H7 (cell line): ENCODE measurements at places on chromosomes 7 and 10.
A peak's percentile ranks its signal among the peaks of the same experiment; 100 is the strongest.

GRCh38 chr7:157490465-157490912, 153.7 kb downstream of the DNAJB6 start:
- no peak for DNase-seq

DNA sequence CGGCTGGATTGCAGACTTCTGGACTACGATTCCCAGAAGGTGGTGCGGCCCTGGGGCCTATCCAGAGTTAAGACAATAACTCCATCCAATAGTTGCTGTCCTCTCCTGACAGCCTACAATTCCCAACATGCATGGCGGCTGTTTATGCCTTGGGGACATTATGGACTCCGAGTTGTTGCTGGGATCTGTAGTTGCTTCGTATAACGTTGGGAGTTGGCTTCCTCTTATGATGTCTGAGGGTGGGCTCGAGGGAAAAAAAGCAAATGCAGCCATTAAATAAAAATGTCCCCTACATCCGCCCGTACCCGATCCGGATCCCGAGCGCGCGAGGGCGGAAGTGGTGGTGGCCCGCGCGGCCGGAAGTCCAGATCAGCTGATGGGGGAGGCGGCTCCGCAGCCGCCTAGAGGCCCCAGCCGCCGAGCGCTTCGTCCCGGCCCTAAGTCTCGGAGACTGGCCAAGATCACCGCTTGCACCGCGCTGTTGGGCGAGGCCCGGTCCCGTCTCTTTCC, at the start of gene ZSWIM8:
TSS of gene ZSWIM8 (plus strand) at position 396 of the 510 bp plus-strand sequence. CDS start 273 bp downstream, outside the sequence.
- peak; percentile 97 for DNase-seq

GRCh38 chr7:52799817-52800216, 235.6 kb upstream of the POM121L12 start:
- DNase-seq = no peak

GRCh38 chr7:12965767-12966166, 278.3 kb downstream of the ARL4A start:
- no peak for DNase-seq

DNA sequence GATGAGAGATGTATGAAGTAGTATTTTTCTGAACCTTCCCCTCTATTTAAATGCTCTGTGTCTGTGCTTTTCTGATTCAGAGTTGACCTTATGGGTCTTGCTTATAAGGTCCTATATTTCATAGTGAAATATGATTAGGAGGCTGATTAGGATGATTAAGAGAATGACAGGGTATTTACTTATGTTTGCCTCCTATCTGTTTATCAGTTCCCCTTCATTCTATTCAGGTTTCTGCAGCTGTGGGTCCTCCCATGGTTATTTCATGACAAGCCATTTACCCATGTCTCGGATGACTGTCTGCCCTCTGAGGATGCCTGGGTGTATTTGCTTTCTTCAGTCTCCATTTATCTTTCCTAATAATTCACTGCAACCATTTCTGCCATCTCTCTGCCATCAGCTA, 16.9 kb downstream of the RPA3 start:
- DNase-seq = no peak

DNA sequence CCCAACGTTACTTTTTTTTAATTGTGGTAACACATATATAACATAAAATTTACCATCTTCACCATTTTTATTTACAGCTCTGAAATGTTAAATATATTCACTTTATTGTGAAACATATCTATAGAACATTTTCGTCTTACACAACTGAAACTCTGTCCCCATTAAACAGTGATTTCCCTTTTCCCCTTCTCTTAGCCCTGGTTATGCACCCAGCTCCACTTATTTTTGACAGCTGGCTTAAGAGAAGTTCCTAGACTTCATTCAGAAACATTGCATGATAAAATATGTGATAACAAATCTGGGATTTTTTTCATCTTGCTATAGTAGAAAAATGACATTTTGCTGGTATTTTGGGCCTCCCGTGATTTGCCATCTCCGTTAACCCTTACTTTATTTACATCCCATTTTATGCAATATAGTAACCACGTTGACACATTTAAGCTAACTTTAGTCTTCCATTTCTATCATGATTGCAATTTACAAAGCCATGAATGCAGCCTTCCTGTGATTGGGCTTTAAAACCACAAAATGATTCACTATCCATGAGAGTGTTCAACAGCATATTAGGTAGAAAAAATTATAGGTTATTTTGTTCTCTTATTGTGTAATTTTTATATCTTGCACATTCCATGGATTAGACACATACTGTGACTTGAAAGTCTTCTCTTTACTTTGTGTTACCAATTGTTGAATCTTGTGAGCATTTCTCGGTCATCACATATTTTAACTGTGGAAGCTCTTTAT, 139.6 kb downstream of the SND1 start:
- no peak for DNase-seq

DNA sequence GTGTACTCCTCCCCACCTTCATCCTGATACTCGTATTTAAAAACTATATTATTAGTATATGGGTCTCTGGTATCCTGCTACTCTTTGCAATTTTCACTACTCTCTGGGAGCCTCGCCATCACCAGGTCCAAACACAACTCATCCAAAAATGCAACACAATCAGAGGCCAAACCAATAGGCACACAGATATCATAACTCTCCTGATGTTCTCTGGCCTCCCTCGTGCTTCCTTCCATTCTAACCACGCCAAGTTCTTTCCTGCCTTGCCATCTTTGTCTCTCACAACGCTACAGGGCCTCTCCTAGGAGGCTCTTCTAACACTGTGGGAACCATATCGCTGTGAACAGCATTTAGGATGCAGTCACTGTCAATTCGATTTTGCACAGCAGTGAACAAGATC, 7.3 kb downstream of the RHEB start:
- no peak for DNase-seq

GRCh38 chr10:122515588-122516231, 44.8 kb upstream of the DMBT1 start:
- DNase-seq = no peak

DNA sequence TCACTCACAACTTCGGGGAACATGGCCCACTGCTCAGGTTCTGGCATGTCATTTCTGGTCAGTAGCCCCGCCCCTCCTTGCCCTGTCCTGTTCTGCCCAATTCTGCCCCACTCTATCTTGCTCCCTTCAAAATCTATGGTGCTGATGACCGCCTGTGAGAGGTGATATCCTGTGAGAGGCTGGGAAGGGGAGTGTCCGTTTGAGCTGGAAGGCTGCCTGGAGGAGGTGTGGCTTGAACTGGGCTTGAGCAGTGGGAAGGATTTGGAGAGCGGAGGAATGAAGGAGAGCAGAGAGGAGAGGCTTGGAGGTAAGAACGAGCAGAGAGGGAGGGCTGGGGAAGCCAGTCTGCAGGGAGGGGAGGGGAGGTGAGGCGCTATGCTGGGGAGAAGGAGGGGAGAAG, 145.3 kb downstream of the RPS24 start:
- DNase-seq = peak; percentile 68

- no peak for DNase-seq
These were observed 484.0 kb upstream of the GALNT17 start for GRCh38 chr7:70647801-70648498.

DNA sequence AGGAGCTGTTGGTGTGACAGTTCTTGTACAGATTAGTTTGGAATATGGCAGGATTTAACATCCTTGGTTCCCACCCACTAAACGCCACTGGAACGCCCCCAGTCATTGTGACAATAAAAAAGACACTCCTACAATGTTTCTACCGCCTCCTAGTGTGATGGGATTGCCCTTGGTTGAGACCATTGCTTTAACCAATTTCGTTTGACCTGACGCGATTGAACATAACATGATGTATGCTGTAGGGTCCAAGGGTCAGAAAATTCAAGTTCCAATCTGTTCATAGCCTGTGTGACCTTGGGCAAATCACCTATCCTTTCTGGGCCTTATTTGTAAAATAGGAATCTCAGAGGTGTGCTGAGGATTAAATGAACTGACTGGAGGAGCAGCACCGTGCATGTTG, 12.5 kb downstream of the MXI1 start:
- DNase-seq = no peak

DNA sequence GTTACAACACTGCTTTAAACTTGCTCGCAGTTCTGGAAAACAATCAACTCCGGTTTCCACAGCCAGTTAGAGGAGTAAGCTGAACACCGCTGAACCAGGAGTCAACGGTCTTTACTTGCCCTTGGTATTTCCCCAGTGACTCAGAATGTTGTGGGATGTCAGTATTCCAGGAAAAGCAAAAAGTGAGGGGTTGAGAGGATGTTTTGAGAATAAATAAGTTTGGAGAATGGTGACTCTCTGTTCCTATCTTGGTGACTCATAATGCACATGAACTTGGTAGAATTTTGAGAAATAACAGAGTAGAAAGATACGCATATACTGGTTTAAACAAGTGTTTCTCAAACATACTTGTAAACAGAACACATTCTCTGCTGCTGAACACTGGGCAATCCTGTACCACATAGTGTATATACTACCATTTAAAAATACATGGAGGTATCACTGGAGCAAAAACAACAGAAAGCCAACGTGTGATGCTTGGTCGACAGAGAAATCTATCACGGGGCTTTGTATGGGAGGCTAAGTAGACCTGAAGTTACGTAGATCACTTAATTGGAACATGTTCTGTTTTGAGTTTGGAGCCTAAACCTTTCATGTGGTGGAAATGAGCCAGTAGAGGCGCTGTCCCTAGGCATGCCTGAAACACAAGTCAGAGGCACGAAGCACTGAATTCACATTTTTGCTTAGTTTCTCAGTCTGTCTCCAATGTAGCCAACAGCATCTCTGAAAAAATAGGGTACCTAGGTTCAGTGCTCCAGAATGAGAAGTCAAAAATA, 534.3 kb downstream of the PARD3 start:
- peak; percentile 10 for DNase-seq

GRCh38 chr7:121301446-121302213, 27.2 kb upstream of the WNT16 start:
- no peak for DNase-seq

DNA sequence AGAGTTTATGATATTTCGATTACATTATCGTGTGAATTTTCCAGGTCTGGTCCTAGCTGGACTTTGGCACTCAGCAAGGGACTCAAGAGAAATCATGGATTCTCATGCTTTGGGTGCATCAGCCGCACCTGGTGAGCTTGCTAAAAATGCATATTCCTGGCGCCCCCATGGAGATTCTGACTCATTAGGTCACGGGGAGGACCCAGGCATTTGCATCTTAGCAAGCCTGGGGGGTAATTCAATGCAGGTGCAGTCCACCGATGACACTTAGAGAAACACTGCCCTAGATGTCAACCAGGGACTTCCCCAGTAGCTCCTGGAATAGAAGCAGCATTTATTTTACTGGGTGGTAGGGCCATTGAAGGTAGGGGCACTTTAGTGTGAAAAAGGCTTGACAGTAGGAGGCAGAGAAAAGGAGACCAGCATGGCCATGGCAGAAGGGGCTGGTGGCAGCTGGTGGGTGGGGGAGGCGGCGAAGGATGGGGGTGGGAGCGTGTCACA, 29.9 kb upstream of the PDCD4 start:
- peak; percentile 39 for DNase-seq

- no peak for DNase-seq
These were observed 95.3 kb downstream of the INSYN2A start for GRCh38 chr10:127100983-127101615.

- no peak for DNase-seq
These were observed 1068.9 kb downstream of the TYW1 start for GRCh38 chr7:68065581-68065980.

GRCh38 chr10:123848564-123849457, 42.8 kb downstream of the CPXM2 start:
- no peak for DNase-seq

- DNase-seq = no peak
These were observed 568.9 kb upstream of the MKI67 start for GRCh38 chr10:128694851-128695725.

DNA sequence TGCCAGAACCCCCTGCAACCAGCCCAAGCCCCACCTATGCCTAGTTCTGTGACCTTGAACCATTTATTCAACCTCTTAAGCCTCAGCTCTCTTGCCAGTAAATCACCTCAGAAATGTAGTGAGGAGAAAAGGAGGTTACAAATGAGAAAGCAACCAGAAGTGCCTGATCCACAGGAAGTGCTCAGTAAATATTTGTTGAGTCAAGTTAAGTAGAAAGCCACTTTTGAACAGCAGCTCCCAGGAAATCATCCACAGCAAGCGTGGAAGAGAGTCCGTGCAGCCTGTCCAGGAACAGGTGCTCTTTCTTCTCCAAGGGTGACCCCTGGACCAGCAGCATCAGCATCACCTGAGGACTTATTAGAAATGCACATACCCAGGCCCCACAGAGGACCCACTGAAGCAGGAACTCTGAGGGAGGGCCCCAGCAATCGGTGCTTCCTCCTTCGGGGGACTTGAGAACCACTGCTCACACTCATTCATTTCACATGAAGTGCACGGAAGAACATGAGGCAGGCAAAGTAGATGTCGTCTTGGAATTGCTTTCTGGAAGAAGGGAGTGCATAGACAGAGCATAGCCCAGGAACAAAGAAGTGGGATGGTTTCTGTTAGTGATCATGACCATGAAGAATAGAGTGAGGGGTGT, 6.3 kb upstream of the C10orf71 start:
- DNase-seq = no peak

GRCh38 chr10:102503264-102504178, at the start of gene SUFU:
Gene SUFU (plus strand): TSS chr10:102503972. CDS start chr10:102504153, 181 bp downstream.
- DNase-seq = peak; percentile 98

- peak; percentile 27 for DNase-seq
These were observed 193.6 kb downstream of the MAD1L1 start for GRCh38 chr7:2038931-2039728.

DNA sequence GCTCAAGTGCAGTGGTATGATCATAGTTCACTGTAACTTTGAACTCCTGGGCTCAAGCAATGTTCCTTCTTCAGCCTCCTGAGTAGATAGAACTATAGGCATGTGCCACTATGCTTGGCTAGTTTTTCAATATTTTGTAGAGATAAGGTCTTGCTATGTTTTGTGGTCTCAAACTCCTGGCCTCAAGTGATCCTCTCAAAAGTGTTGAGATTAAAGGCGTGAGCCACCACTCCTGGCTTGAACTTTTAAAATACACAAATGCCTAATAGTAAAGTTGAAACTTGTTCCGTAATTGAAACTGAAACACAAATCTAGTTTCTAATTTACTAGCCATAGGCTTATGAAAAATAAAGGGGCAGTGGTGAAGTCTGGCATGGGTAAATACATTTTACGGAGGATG, 65.7 kb downstream of the AP3M1 start:
- no peak for DNase-seq

DNA sequence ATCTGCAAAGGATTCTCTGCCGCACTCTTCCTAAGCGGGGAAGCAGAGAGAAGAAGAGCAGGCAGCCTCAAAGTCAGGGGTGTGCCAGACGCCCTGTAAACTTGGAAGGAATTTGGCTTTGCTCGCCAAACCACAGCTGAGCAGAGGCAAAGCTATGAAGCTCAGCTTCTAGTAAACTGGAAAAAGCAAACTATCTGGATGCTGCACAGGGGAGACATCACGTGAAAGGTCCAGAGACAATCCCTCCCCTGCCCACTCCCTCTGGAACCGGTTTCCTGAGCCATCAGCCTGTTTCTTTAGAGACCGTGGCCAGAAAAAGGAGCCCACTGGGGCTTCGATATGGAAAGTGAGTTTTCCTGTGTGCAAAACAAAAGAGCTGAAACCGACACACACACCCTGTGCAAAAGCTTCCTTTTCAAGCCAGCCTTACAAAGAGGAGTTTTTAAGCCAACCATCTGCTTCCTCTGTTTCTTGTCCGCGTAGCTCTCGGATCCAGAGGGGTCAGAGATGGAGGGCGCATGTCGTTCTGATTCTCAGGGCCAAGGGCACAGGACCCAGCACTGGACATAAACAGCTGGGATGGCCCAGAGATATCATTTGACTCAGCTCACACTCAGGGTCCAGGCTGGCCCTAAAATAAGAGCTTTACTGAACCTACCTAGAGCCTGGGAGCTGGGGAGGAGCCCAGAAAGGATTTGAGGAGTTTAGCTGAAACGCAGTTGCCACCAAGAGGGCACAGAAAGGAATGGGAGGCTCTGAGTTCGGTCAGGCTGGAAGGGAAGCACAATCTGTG, 58.2 kb upstream of the DNAAF5 start:
- no peak for DNase-seq
